ENCODE measurements at places on chromosomes 16 and 17.

DNA sequence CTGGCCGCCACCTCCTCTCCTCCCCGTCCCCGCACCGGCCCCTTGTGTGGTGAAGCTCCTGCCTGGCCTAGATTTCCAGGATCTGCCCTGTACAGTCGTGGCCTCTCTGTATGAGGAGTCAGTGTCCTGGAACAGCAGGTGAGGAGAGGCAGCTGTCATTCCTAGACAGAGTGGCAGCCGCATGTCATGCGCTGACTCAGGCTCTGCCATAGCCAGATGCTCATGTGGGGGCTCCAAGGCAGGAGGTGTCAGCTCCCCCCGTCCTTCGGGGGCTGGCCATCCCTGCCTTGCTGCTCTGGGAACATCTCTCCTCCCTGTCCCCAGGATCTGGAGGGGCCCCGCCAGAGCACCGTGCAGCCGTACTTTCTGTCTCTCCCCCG lies 60.4 kb downstream of the BAIAP2 start:
- DNase-seq, result no peak

DNA sequence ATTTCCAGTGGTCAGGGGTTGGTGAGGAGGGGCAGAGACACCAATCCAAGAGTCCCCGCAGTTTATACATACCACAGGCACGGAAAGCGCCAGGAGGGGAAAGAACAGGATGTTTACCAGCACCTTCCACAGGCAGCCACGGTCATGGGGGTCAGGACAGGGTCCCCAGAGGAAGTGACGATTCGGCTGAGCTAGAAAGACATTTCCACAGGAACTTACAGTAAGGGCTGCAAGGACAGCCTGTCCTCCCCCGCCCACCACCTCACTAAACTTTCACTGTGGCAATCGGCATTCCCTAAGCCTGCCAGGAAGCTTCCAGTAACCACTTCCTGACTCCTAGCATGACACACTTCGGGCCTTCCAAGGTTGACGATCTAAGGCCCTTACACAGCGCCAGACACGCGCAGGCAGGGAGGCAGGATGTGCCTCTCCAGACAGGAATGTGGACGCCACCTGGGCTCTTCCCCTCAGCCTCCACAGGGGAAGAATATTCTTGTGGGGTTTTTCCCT lies 1.2 kb upstream of the MT2A start:
- DNase-seq, result no peak

GRCh38 chr17:32854207-32854606 lies 22.7 kb downstream of the MYO1D start:
- no peak for DNase-seq

GRCh38 chr17:61384692-61385576 lies 14.7 kb upstream of the TBX2 start:
- no peak for DNase-seq

GRCh38 chr17:42365136-42365535 lies 23.1 kb downstream of the STAT3 start:
- no peak for DNase-seq

GRCh38 chr16:81586977-81587625 lies 142.5 kb downstream of the CMIP start:
- no peak for DNase-seq

GRCh38 chr17:71535321-71535720 lies 585.5 kb upstream of the SOX9 start:
- DNase-seq, result no peak

DNA sequence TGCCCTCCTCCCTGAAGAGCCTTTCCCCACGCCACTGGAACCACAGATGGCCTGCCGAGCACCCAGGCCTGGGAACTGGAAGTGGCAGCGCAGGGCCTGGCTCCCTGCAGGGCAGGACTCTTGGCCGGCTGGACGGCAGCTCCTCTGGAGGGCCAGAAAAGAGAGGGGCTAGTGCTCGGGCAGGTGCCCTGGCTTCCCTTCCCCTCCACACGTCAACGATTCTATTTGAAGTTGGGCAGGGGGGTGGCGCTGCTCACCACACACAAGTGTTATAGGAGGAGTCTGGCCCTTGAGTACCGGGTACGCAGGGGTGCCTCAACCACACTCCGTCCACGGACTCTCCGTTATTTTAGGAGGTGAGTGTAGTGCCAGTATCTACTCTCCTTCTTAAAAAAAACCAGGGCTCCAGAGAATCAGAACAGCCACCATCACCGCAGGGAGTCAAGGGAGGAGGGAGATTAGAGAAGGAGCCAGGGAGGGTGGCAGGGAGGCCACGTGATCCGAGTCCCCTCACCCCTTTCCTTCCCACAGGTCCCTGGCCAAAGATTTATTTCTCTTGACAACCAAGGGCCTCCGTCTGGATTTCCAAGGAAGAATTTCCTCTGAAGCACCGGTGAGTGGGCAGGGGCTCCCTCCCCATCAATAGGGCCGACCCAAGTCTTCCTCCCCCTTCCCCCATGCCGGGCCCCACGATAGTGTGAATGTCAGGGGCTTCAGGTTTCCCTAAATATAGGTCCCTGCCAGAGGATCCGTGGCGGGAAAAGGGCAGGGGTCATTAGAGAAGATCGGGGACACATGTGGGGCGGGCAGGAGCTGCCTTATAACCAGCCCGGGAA lies 1.4 kb upstream of the ALDOA start:
- DNase-seq, result peak; percentile 72

GRCh38 chr17:43416998-43417890 lies 18.5 kb downstream of the ARL4D start:
- no peak for DNase-seq

DNA sequence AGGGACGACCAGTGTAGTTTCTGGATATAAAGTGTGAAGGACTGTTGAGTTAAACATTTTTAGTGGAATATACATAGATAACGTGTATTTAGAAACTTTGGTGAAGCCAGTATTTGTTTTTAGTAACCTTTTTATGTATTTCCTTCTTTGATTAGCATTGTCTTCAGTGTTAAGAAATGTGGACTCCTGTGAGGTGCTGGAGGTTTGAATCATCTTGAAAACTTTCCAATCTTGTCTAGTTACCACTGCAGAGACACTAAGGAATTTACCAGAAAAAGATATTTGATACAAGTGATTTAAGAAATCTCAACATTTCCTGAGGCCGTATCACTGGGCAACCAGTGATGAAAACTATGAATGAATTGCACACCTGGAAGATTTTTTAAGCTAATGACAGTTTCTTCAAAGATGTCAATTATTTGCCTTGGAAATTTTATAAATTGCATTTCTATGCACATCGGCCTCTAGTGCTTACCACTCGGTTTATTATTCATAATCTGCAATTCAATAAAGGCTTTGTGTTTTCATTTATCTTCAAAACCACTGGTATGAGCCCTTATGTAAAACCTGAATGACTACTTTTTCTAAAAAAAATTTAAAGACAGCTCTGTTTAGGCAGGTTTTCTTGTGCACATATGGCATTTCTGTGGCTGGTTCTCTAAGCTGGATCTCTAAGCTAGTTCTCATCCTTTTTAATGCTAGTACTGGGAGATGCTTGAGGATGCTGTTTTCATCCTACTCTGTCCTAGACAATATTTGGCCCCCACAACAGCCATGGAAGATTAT lies 31.4 kb upstream of the ADCY7 start:
- DNase-seq, result no peak

- no peak for DNase-seq
Observed at GRCh38 chr17:50532452-50533024, at the start of gene EPN3. Gene EPN3, plus strand, starts transcription at chr17:50532735. Its CDS starts 3,822 bp downstream, at chr17:50536557.

DNA sequence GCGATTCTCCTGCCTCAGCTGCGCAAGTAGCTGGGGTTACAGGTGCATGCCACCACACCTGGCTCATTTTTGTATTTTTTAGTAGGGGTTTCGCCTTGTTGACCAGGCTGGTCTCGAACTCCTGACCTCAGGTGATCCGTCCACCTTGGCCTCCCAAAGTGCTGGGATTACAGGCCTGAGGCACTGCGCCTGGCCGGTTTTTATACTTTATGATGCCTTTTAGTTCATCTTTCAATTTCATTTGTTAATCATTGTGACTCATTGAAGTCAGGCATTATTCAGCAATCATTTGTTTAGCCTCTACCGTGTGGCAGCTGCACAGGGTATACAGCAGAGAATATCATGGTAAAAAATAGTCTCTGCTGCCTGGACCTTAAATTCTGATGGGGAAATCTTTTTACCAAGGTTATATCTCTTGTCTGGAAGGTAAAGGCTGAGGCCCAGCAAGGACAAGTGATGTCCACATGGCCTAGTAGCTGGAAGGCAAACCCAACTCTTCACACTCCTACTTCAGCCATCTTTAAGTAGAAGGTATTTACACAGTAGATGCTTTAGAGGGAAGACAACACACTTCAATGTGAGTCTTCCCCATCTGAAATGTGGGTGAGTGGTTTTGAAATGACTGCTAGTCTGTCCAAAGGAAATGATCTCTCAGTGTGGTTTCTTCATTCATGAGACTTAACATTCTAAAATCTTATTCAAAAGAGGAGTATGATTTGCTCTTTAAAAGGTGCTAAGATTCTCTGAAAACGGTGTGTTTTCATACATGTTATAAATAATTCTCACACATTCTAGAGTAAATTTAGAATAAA lies 2.4 kb downstream of the PRPSAP2 start:
- no peak for DNase-seq

- DNase-seq, result no peak
Observed at GRCh38 chr16:20911361-20911760, 10.8 kb downstream of the LYRM1 start.

GRCh38 chr16:56362706-56363105 lies 62.6 kb downstream of the AMFR start:
- no peak for DNase-seq

GRCh38 chr17:61406971-61407911 lies 7.6 kb downstream of the TBX2 start:
- DNase-seq, result no peak

DNA sequence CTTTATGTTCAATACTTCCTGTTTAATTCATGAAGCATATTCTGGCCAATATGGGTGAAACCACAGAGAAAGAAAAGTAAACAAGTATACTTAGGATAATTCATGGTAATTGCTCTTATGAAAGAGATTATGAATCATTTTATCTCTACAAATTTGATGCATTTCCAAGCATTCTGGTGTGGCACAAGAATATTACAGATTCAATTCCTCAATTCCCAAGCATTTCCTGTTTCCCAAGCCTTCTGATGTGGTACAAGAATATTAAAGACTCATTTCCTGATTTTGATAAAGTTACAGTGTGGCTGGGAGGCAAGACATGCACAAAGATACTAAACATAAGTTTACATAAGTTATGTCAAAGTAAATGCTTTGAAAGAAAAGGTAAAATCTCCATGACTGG lies 126.1 kb upstream of the NUDT7 start:
- no peak for DNase-seq

- no peak for DNase-seq
Observed at GRCh38 chr17:10681866-10682446, 15.4 kb downstream of the SCO1 start.

DNA sequence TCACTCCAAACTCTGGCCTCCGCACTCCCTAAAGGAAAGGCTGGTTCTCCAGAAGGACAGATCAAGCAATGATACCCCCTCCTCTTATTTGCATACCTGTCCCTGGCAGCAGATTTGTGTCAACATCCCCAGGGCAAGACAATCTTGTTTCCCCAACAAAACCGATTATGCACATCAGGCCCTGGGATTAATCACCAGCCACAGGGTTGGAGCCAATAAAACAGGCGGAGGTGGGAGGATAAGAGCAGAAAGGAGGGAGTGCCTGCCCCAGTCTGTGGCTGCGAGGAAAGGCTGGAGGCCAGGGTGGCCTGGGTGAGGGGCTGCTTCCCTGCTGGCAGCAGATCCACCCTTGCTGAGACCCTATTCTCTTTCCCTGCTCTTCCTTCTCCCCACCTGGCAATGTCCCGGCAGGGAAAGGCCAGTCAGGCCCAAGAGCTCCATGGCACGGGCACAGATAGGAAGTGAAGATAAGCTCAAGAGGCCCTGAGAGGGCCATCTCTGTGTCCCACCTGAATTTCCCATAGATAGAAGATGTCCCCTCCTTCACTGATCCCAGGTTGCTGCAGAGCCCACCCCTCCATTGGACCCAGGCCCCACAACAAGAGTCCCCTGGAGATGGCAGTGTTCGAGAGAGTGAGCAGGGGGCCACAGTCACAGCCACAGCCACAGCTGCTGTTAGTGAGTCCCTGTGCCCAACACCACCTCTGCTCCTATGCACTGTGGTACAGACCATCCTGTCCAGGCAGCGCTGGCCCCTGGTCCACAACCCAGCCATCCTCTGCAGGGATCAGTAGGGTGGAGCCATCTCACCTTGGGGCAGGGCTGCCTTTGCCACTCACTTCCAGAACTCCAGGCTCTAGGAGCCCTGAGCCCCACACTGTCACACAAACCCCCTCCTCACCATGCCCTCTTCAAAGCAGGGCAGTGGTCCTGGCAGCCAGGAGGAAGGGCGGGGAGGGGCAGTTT lies 137.5 kb downstream of the SDK2 start:
- no peak for DNase-seq

GRCh38 chr16:88957887-88958577 lies 19.0 kb downstream of the CBFA2T3 start:
- no peak for DNase-seq

DNA sequence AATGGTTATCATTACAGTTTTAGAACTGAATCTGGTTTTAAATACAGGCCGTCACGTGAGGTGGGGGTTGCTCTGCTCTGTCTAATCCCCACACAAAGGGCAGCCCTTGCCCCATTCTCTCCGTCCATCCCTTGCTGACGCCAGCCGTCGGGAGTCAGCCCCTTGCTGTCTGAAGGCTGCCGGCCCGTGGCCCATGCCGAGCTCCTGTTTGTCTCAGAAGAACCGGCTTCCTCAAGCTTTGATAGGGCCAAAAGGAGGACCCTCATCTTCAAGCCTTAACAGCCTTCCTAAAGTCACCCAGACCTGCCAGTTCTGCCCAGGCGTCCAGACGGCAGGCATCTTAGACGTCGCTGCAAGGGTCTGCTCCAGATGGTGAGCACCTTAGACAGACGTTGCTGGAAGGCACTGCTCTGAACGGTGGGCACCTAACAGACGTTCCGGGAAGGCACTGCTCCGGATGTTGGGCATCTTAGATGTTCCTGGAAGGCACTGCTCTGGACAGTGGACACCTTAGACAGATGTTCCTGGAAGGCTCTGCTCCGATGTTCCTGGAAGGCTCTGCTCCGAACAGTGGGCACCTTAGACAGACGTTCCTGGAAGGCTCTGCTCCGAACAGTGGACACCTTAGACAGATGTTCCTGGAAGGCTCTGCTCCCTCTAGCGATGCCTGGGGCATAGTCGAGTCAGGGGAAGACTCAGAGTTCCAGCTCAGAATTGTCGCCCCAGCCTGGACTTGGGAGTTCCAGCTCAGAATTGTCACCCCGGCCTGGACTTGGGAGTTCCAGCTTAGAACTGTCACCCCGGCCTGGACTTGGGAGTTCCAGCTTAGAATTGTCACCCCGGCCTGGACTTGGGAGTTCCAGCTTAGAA lies 35.1 kb upstream of the CHMP6 start:
- DNase-seq, result no peak

DNA sequence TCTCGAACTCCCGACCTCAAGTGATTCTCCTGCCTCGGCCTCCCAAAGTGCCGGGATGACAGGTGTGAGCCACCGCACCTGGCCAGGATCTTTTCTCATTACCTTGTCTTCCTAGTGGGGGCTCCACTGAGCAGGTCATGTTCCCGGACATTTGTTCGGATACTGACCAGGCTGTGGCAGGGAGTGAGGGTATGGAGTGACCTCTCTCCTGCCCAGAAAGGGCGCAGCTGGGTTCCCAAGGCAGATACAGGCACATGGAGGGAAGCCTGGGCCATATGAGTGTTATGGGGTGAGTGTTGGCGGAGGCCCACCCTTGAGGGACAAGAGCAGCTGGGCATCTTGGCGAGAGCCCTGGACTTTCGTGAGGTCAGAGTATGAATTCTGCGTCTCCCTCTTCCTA lies 5.5 kb downstream of the SERPINF1 start:
- no peak for DNase-seq

GRCh38 chr17:28533091-28533807 lies 19.2 kb downstream of the UNC119 start:
- DNase-seq, result no peak

- DNase-seq, result no peak
Observed at GRCh38 chr16:13269905-13270528, 368.6 kb downstream of the SHISA9 start.
